ENCODE measurements at places on chromosomes 2 and 18.
A peak's percentile ranks its signal among the peaks of the same experiment; 100 is the strongest.

GRCh38 chr2:239814861-239815601 is 210.1 kb downstream of the NDUFA10 start:
- no peak for DNase-seq

- DNase-seq = no peak
These were observed 132.6 kb upstream of the CDCA7 start for GRCh38 chr2:173221937-173222594.

DNA sequence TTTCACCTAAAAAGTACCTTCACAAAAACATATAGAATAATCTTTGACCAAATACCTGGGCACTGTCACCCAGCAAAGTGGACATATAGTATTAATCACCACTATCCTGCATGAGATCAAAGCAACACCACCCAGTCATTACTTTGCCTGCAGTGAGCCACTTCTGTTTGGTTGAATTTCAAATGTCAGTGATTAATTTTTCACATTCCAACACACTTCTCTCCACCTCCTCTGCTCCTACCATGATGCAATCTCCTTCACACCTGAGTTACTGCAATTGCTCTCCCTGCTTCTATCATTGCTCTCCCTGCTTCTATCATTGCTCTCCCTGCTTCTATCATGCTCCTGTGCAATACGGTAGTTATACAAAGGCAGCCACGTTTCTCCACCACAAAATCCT is 106.1 kb upstream of the NETO1 start:
- no peak for DNase-seq

GRCh38 chr2:20378891-20379519 is 28.4 kb upstream of the PUM2 start:
- DNase-seq = peak; percentile 89

DNA sequence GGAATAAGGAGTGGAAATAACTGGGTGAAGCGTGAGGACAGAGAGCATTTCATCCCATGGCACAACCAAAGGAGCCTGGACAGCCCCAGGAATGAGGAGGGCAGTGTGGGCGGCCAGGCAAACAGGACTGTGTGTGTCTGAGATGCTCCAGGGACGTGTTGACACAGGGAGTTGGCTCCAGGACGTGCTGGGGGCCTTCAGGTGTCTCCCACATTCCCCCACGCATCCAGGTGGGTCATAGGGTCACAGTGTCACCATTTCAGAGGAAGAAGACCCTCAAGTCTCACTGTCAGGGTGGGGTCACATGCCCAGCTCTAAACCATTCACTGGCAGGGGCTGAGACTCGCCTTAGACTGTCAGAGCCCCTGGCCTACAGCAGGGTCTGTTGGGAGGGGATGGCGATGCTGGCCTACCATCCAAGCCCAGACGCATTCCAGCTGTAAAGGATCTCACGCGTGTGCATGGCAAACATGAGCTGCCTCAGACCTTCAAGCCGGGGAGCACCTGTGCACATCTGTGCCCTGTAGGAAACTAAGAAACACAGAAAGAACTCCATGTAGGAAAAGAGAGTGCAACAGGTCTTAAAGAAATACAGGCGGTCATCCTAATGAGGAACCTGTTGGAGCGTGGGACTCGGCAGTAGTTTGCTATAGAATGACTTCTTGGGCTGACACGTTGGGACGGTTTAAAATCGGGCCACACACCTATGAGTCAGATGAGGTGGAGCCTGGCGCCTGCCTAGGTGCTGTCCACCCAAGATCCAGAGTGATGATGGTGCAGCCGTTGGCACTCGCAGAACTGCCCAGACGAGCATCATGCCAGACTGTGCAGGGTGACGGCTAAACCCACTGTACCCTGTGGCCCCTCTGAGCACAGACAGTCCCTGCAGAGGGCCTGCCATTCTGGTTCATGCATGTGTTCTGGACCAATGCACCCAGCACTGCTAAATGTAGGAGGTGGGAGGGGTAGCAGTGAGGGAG is 17.3 kb downstream of the PARD6G start:
- DNase-seq = no peak

DNA sequence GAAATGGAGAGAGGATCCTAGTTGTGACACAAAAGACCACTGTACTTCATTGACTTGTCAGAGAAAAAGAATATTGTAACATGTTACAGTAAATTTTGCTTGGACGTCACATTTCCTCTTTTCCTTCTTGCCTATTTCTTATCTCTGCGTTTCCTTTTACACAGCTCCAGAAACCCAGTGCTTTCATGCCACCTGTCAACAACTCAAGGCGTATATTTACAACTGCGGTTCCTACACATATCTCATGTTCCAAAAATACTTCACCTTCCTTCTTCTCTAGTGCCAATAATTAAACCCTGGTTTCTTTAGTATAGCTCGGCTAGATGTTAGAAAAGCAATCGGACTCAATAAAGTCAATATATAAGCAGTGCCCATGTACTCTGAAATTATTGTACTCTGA is 911.5 kb upstream of the FSHR start:
- DNase-seq = no peak

DNA sequence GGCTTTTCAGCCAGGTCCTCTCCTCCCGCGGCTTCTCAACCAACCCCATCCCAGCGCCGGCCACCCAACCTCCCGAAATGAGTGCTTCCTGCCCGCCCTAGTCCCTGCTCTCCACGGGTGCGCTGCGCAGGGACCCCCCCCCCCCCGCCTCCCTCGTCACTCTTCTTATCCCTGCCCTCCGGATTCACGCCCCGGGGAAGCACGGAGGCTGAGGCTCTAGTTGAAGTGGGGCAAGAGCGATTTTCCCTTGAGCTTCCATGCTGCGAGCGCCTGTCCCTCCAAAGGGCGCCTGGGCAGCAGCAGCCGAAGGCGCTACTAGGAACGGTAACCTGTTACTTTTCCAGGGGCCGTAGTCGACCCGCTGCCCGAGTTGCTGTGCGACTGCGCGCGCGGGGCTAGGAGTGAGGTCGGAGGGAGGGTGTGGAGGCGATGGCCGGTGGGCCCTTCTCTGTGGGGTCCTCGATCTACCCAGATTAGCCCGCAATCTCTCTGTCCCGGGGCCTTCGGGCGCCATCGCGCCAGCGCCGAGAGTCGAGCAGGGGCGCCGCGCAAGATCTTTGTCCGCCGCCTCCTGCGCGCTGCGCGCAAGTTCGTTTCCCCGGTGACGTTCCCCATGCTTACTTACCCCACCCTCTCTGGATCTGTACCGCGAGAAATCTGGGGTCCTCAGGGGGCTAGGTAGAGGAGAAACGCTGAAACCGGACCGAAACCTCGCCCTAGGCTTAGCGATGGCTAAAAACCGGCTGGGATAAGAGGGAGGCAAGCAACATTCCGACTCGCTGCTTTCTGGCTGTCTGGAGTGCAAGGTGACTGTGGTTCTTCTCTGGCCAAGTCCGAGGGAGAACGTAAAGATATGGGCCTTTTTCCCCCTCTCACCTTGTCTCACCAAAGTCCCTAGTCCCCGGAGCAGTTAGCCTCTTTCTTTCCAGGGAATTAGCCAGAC is 677 bp downstream of the GAD1 start:
- DNase-seq = peak; percentile 36

- DNase-seq = no peak
These were observed 133.7 kb downstream of the ALPK2 start for GRCh38 chr18:58495207-58495606.

DNA sequence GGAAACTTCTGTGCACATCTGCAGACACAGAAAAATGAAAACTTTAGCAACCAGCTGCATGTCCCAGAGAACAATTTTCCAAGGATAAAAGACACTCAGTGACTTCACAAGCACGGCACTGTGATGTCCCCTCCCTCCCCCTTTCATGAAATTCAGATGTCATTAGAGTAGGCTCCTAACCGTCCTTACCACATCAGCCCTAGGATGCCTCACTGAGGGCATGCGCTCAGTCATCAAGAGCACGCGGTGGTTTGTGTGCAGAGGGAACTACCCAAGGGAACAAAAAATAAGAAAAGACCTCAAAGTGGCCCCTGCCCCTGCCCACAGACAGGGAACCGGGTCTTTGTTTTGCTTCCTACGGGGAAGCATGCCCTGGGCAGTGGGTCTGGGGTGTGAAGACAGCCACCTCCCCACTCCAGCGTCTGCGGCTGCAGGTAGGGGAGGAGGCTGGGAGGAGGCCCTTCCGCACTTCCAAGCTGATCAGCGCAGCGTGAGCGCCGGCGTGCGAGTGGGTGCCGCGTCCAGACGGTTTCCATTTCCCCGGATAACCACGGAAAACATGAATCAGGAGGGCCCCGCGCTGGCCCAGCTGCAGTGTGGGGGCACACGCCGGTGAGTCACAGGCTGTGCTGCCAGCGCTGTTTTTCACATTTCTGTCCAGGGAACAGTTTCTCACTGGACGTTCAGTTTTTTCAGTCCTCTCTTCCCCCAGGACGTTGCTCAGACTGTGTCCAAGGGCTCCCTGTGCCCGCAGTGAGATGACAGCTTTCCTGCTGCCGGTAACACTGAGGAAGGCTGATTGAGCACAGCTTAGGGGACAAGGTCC is 70.6 kb downstream of the COPS8 start:
- no peak for DNase-seq

DNA sequence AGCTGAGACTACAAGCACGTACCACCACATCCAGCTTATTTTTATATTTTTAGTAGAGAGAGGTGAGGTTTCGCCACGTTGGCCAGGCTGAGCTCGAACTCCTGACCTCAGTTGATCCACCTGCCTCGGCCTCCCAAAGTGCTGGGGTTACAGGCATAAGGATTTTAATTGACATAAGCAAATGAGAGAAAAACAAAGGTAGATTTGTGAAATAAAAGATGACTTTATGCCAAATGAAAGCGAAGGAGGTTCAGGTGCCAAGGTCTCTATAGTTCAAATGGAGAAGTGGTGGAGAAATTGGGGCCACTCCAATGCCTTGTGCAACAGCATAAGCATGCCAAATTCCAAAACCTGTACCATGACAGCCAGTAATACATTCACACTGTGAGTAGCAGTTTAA is 180.6 kb downstream of the MREG start:
- no peak for DNase-seq

GRCh38 chr2:30231996-30232800 is 864 bp downstream of the LBH start:
- DNase-seq = peak; percentile 66

- no peak for DNase-seq
These were observed 257.2 kb upstream of the HDAC4 start for GRCh38 chr2:239657992-239658391.

- DNase-seq = no peak
These were observed 58.1 kb downstream of the MAP3K19 start for GRCh38 chr2:134988994-134989605.

DNA sequence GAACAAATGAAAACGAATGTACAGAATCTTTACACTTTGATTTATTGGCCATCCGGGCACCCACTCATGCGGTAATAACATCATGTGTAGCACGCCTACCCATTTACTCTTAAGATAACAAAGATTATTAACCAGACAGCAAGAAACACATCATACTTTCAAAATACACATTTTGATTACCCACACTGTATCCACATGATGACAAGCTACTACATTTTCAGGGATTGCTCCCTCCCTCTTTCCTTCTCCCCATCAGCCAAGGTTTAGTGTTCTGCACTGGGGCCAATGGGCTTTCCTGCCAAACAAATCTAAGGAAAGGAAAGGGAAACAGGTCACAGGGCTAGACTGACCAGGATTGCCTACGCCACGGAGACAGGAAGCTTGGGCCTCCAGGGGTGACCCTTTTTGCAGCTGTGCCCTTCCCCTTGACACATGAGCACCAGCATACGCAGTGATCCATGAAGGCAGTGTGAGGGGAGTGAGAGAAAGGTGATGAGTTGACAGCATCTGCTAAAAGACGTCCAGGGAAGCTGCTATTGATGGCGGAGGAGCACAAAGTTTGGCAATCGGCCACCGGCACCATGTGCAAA is 76.5 kb downstream of the ZNF521 start:
- no peak for DNase-seq

DNA sequence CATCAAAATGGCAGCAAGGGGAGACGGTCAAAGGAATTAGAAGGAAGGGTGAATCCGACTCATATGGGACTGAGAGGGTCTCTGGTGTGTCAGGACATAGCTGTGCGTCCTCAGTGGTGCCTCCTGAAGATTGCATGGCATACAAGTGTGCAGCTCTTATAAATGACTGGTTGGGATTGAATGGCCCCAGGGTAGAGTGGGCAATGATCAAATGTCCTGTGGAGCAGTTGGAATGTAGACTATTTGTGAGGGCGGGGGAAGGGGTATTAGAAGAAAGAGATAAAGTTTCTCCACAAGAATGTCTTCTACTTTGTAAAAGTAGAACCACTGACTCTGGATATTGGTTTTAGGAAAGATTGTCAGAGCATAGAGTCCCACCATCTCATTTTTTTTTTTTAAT is 24.6 kb downstream of the CTLA4 start:
- DNase-seq = no peak

DNA sequence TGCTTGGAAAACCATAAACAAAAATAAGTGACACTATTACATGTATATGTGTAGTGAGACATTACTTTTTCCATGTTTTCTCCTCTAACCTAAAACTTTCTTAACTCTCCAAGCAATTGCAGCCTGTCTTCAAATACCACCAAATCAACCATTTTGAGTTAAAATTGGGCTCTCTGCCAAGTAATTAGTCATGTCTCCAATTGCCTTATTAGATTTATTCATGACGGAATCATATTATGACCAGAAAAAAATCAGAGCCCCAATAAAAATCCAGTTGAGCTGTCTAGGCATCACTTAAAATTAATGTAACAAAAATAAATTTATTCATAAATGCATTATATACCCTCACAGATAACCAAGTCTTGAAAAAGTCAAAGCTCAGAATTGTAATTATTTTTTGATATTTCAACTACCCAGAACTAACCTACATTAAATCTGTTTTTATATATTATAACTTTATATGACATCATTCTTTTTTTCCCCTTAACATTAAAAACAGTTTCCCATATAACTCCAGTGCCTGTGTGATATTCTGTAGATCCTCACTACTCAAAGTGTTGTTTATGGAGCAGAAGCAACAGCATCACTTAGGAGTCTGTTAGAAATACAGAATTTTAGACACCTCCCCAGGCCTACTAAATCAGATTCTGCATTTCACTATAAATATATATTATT is 157.0 kb downstream of the ERBB4 start:
- no peak for DNase-seq

- no peak for DNase-seq
These were observed 11.1 kb upstream of the DCTN1 start for GRCh38 chr2:74391209-74391579.

GRCh38 chr2:155905657-155906056 is 426.9 kb downstream of the NR4A2 start:
- DNase-seq = no peak

- no peak for DNase-seq
These were observed 4.2 kb upstream of the MARS2 start for GRCh38 chr2:197700960-197701359.

- no peak for DNase-seq
These were observed 2.4 kb upstream of the SH2D6 start for GRCh38 chr2:85415980-85416650.

Measured in WERI-Rb-1 (cell line).